T1000 (cell line): ENCODE measurements at places on chromosomes 6 and 20.

GRCh38 chr6:145137425-145137824, 597.9 kb downstream of the EPM2A start:
- no peak for DNase-seq

DNA sequence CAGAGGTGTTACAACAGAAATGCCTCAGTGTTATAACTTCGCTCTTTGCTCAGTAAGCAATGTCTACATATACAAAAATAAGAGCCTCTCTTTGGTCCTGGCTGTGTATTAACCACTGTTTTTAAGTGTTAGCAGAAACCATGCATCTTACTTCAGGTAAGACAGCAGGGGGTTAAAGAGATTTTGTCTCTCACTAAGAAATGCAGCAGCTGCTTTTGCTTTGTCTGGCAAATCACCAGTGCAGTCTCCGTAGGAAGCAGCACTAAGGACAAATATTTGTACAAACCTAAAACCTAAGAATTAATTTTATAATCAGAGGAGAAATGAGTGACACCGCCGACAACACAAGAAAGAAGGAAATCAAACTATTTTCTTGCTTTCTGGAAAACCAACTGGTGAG, 758 bp downstream of the SMIM28 start:
- DNase-seq, result no peak

DNA sequence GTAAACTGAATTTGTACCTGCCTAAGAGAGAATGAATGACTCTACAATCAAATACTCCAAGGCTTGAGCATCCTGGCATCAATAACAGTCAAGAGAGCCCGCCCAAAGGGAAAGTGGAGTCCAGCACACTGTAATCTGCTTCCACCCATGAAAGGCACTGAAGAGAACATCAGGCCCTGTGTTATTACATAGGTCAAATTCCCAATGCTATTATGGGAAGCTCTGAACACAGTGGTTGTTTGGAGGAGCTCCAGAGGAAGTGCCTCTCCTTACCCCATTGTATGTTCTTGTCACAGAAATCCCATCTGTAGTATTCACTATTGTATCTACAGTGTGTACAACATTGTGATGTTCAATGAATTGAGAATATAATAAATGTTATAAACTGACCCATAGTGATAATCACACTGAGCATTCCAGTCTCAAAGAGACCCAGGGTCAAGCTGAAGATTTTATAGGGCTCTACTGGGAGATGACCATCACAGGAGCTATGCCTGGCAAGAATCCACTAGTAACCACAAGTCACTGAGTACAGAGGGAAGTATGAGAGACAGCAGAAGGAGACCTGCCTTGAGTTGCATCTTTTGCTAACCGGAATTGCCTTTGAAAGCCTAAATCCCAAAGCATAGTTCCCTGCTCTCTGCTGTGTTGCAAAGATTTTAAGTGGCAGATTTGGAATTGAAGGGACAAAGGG, 446.7 kb downstream of the GJA1 start:
- peak; percentile 21 for DNase-seq

- DNase-seq, result no peak
These were observed 4.5 kb downstream of the PRDM13 start for GRCh38 chr6:99611148-99611547.

DNA sequence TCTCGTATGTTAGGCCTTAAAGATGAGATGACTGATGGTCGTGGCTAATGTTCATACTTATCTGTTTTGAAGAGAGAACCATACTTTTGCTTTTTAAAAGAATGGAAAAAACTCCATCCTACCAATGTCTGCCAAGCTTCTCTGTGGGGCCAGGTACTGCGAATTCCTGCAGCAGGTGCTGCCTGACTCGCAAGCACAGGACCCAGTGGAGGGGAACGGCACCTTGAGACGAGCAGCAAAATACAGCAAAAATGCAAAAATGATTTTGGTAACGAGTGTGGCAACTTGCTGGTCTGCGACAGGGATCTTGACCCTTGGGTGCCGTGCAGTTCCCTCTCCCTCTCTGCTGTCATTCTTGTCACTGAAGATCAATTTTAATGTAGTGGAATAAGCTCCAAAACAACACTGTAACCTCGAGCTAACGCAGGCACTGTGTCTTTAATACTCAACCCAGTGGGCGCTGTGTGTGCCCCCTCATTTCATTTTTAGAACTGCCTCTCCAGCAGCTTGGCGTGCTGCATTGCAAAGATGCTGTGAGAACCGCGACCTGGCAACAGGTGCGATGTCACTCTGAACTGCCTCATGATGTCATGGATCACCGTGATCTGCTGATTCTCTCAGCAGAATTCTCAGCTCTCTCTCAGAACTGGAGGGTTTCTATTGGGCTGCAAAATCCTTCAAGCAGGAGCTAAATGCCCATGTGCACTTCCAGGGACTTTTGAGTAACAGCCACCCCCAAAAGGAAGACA, 51.6 kb downstream of the RAMACL start:
- DNase-seq, result no peak

DNA sequence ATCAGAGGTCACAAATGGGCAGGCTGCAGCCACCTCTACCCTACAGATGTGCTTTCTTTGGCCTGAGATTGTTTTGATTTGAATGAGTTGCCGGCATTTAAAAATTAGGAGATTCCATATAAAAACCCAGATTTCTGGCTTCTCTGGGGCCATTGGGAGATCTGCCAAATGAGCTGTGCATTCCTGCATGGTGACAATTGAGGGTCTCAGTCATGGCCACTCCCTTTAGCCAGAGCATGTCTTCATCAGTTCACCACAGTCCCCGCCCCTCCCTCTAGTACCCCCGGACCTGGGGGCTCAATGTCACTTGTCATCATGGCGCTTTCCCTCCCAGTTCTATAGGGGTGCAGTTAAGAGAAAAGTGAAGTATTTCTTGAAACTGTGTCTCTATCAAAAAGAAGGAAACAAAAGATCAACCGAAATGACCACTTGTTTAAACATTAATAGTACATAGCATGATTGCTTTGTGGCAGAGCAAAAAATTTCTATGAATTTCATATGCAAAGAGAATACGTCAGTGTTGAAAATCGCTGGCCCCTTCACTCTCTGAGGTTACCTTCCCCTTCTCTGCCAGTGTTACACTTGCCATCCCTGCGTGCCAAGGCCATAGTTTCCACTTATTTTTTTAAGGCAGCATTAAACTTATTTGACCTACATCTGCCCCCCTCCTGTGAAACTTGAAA, 21.1 kb downstream of the EYA2 start:
- no peak for DNase-seq

DNA sequence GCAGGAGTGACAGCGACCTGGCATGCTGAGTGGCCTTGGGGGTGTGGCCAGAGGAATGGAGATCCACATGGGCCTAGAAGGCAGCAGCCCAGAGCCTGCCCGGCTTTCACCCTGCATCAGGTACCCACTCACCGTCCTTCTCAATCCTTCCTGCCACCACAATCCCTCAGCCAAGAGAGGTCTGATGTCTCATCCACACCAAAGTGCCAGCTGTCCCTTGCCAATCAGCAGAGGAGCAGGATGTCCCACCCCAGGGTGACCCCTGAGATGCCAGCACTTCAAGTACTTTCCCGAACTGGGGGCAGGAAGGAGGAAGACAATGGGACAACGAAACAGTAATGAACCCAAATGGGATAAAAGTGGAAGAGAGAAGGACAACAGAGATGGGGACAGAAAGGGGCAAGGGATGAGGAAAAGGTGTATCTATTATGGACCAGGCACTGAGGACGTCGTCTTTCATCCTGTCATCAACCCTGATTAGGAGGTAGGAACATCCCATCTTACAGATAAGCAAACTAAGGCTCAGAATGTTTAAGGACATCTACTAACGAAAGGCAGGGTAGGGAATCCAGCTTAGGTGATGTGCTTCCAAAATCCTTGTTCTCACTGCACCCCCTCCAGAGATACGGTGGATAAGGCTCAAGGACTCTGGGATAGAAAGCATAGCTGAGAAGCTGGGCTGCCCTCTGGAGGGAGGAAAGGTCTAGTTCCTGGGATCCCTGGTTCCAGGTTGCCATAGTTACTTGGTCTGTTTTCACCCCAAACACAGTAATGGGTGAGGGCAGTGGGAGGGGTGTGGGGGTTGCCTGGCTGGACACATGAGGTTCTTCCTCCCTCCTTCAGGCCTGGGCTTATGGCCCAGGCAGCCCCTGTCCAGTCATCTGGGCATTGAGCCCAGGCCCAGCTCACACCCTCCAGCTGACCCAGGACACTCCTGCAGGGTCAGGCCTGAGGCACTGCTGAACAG, 4.5 kb upstream of the TNXB start:
- DNase-seq, result peak; percentile 89

GRCh38 chr6:106390088-106390487, 29.6 kb downstream of the CRYBG1 start:
- no peak for DNase-seq

DNA sequence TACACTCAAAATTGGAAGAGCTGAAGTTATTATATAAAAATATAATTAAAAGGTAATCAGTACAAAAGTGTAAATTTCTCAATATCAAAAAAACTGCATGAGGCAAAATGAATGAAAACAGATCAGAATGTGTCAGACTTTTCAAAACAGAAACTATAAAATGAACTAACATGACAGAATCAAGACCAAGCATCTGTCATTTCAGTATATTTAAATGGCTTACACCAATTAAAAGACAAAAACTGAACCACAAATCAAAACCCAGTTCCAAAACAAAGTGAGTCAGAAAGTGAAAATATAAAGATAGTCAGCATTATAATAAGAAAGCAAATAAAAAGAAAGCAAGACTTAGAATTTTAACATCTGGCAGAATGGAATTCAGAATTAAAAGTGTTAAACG, 289.7 kb downstream of the UBE3D start:
- no peak for DNase-seq

GRCh38 chr20:44747166-44748004, 1.7 kb downstream of the KCNK15 start:
- peak; percentile 65 for DNase-seq

DNA sequence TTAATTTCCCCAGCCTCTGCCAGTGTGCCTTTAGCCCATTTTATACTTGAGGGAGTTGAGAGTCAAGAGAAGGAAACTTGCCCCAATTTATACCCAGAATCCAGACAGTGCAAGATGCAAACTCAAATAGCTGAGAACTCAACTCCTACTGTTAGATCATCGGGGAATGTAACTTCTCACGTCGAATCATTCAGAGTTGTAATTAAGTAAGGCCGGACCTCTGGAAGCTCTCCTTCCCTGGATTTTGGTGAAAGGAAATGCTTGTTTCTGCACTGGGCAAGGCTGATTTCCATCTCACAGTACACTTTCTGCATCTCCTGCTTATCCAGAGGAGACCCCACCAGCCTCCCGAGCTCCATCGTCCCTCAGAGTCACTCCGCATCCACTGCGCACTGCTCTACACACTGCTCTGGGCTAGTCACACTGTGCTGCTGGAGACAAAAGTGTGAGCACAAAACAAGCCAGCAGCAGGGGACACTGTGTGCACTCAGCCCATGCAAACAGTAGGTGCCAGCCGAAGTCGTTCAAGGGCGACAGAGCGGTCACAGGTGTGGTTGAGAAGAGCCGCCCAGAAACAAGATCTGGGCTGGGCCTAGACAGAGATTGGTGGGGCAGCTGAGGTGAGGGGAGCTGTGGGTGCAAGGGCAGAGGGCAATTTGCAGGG, 150.4 kb upstream of the QKI start:
- DNase-seq, result no peak

DNA sequence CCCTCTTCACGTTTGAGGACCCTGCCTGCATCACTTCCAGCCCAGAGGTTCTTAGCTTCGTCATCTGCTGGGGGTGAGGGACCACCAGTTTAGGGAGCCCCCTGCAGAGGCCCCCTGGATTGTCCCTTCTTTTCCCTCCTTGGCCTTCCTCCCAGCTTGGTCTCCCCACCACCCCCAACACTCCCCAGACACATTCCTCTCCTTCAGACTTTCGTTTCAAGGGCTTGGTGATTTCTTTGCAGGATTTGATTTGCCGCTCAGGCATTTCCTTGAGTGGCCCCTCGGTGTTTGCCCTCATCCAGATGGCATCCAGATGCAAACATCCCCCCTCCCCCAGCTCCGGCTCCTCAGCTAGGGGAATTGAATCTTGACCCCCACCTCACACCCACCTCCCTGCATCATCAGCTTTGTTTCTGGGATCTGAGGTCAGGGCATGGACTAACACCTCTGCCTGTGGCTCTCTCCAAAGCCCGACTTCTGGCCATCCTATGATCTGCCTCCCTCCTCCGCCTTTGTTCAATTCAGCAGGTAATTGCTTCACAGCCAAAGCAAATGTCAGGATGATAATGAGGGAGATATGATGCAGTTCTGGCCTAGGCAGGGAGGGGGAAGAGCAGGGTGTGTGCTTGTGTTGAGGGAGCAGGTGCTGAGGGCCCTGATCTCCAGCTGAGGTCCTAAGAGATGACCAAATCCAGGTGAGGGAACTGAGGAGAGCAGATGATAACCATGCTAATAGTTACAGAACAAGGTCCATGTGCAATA, 141.5 kb downstream of the VEGFA start:
- no peak for DNase-seq

DNA sequence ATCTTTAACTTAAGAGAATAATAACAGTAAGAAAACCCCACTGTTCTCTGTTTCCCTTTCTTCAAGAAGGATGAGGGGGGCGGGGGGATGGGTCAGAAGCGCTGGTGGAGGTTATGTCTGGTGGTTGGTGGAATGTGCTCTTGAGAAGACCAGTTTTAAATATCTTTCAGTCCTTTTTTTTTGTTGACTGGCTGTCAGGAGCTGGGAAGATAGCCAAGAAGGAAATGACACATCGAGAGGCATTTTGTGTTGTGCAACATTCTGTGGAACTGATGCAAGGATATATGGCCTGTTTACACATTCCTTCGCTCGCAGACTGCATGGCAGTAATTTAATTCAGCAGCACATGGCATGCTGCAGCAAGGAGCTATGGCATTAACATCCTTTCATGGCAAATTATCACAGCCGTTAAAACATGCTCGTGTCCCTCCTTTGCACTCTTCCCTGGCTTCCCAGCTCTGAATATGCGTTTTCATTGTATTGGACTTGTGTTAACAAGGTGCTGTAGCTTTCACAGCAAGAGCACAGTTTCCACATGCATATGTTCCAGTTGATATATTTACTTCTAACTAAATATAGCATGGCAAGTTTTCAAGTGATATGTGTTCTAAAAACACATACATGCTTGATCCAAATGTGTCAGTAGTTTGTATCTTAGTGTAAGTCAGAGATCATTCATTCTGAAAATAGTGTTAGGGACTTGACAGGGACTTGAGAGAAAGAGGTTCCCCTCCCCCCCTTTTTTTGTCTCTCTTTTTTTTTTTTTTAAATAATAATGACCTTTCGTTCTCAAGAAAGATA, 68.2 kb upstream of the SUPT3H start:
- peak; percentile 80 for DNase-seq

DNA sequence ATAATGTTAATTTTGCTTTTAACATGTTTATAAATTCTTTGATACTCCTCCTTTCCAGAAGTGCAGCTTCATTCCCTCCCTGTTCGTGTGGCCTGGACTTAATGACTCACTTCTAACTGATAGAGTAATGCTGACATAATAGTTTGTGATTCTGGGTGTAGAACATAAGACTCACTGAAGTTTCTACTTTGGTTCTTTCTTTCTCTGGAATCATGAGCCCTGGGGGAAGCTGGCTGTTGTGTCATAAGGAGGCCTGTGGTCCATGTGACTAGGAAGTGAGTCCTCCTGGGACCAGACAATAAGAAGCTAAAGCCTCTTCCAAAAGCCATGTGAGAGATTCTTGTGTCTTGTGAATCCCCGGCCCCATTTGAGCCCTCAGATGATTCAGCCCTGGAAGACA, 30.5 kb upstream of the HLA-G start:
- DNase-seq, result no peak
